NCI-H510A treated with DMSO at 0.1 percent for 48 hours (cell line): ENCODE measurements at places on chromosomes 16 and 17.
A peak's percentile ranks its signal among the peaks of the same experiment; 100 is the strongest.

GRCh38 chr17:36153895-36154610 is 22.4 kb downstream of the TBC1D3B start:
- DNase-seq, result no peak

DNA sequence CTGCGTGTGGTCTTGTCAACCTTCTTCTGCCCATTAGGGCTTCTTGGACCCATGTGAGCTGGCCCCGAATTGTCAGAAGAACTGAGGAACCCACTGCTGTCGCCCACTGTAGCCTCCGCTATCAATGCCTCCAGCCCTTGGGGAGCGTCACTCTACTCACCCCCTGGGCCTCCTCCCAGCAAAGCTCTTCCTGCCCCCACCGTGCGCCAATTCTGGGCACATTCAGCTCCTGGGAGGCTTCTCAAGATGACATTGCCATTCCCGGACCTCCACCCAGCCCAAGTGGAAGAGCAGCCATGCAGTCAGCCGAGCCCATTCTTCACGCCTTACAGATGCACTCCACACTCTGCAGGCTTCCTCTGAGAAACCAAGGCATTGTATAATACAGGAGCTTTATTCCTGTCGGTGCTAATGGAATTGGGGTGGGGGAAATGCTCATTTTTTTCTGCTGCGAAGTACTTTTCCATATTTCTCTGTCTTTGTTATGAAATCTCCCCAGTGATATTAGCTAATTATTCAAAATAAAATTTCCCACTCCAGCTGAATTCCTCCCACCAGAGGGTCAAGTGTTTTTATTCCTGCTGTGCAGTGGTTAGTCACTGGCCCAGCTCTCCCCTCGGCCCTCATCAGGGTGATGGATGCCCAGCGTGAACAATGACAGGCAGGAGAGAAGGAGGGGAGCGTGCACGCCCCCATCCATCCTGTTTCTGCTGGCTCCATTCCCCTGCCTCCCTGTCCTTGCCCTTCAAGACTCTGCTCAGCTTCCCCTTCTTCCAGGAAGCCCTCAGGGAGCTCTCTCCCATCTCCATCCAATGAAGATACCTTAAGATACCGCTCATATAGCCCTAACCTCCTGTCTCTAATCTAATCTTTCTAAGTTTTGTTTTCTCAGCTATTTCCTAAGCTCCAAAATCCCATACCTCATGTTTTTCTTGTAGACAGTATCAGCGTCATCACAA is 87.7 kb downstream of the C16orf95 start:
- DNase-seq, result no peak

GRCh38 chr17:17024778-17025300 is 17.4 kb upstream of the MPRIP start:
- no peak for DNase-seq

DNA sequence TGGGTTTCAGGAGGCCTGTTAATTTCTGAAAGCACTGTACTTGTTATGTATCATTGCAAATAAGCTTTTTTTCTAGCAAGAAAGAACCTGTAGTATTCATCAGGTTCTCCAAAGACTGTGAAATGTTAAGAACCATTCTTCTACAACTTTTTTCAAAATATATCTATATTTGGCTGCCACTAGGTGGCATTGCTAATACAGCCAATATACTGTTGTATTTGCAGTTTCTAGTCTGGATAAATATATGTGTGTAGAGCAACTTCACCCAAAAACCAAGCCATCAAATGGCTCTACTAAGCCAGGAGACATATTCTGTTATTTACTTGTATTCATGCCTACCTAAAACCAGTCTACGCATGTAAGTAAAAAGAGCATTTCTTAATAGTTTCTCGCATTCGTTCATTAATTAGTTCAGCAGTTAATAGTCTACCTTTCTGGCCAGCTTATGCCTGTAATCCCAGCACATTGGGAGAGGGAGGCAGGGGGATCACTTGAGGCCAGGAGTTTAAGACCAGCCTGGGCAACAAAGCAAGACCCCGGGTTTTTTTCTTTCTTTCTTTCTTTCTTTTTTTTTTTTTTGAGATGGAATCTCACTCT is 39.5 kb downstream of the VMP1 start:
- peak; percentile 82 for DNase-seq

DNA sequence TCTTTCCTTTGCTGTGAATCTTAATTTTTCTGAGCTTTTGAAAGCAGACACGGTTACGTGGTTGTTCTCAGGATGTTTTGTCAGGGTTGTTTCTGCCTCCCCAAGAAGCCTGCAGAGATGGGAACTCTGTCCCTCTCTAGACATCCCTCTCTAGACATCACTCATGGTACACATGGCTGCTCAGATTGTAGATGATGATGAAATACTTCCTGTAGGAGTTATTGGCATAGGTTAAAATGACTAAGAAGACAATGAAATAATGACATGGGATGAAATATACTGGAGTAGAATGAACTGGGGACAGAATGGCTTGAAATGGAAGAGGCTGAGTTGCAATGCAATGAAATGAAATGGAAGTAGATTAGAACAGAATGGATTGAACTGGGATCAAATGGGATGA is 253.4 kb downstream of the SHISA9 start:
- no peak for DNase-seq

GRCh38 chr17:40598619-40599467 is 33.6 kb upstream of the CCR7 start:
- DNase-seq, result no peak

DNA sequence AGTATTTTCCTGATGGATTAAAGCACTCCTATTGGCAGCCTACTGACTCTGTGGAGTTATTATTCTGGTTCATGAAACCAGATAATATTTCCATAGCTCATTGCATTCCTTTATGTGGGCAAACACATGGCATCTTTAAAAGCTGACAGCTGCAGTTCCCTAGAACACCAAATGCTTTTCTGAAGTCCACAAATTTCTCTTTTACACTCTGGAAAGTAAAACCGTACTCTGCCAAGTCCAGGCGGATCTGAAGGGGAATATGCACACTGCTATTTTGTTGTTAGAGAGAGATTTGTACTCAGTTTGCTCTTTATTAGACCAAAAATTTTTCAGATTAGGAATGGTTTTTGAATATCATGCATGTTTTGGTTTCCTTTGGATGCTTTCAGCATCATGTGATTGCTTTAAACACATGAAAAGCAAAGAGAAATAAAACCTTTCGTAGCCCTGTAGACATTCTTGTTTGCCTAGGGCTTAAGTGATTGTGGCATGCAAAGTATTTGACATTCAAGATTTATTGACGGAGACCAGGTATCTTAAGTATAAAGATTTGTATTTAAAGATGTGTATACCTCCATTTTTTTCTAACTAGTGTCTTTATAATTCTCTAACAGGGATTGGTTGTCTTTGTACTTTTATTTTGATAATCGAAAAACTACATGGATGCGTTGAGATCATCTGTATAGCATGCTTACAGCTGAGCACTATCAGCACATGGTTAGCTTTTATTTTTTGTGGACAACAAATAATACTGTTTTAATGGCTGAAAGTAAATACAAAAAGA is 19.5 kb downstream of the SEC14L1 start:
- DNase-seq, result peak; percentile 23

- DNase-seq, result no peak
These were observed 34.1 kb downstream of the TK2 start for GRCh38 chr16:66515596-66516508.

- peak; percentile 23 for DNase-seq
These were observed 26.6 kb upstream of the SRCIN1 start for GRCh38 chr17:38632334-38632733.

- peak; percentile 56 for DNase-seq
These were observed 28.6 kb upstream of the METRNL start for GRCh38 chr17:83050651-83051395.

- DNase-seq, result peak; percentile 68
These were observed 83.7 kb upstream of the ZNF750 start for GRCh38 chr17:82923366-82924113.

DNA sequence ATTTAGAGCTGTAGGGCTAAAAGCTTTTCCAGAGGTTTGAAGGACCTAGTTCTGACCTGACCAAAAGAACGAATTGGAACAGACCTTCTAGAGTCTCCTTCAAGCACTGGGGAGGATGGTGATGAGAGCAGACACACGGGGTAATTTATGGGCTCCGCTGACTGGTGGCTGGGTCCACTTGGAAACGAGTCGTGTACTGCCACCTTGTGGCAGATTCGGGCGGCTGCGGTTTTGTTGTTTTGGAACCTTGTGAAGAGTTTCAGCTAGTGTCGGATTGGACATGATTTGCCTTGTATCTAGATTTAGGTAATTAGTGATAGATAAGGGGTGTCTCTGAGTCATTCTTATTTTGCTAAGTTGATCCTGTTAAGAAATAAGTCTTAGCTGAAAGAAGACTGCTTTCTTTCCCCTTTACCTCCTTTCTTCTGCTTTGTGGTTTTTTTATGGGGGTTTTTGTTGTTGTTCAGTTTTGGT is 98.9 kb downstream of the AATF start:
- peak; percentile 91 for DNase-seq

DNA sequence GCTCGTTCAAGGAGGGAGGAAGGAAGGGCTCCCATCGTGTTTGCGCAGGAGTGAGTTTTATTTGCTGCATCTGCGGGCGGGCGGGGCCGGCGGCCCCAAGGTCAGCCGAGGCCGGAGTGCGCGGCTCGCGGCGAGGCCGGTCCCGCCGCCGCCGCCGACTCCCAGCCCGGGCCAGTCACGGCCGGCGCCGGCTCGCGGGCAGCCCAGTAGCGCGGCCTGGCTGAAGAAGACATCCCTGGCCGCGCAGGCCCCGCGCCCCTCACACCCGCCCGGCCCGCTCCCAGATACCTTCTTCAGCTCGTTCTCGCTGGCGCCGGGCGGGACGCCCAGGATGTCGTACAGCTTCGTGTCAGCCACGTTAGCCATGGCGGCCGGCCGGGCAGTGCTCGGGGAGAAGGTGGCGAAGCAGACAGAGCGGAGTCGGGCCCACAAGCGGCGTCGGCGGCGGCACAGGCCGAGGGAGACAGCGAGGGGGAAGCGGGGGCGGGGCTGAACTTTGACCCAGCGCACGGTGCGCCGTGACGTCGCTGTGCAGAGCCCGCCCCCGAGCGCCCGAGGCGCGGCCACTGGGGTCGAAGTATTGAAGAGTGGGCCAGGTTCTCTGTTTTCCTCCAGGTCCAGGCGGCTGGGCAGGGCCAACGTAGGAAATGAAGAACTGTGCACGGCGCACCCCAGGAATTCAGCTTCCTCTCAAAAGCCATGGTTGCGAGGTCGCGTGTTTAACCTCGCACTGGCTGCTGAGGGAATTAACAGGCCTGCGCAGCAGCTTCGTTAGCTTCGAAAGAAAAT is at the start of gene DNAJA2:
TSS of gene DNAJA2 (minus strand) at position 468 of the 789 bp plus-strand sequence. CDS start at position 366, 102 bp downstream.
- DNase-seq, result peak; percentile 90

- no peak for DNase-seq
These were observed 186.3 kb upstream of the NLRP1 start for GRCh38 chr17:5770441-5771270.

- DNase-seq, result peak; percentile 91
These were observed 8.9 kb upstream of the TIMP2 start for GRCh38 chr17:78933959-78934568.

DNA sequence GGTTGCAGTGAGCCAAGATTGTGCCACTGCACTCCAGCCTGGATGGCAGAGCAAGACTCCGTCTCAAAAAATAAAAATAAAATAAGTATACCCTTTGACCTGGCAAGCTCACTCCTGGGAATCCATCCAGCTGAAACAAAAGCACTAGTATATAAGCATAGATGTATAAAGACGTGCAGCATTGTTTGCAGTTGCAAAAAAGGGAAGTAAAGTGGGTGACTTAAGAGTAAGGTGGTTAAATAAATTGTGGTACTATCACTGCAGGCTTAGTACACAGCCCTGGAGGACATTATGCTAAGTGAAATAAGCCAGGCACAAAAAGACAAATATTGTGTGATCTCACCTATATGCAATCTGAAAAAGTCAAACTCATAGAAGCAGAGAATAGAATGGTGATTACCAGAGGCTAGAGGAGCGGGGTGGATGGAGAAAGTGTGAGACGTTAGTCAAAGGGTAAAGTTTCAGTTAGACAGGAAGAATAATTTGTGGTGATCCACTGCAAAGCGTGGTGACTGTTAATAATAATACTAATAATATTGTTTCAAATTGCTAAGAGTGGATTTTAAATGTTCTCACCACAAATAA is 113.0 kb downstream of the MYO1D start:
- no peak for DNase-seq

DNA sequence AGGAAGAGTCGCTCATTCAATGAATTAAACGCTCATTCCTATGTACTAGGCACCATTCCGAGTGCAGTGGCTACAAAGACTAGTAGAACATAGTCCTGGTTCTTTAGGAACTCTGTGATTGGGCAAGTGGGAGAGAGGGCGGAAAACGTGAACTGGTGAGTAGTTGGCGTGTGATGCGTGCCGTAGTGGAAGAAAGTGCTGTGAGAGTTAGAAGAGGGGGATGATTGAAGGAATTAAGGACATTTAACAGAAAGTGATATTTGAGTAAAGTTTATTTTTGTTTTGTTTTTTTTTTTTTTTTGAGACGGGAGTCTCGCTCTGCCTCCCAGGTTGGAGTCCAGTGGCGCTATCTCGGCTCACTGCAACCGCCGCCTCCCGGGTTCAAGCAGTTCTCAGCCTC is 7.9 kb upstream of the SLFN14 start:
- DNase-seq, result no peak

- peak; percentile 99 for DNase-seq
These were observed at the start of gene ITPRIPL2 for GRCh38 chr16:19113577-19114358. Gene ITPRIPL2 (plus strand): TSS chr16:19113964. CDS start chr16:19114462, 498 bp downstream.

GRCh38 chr17:78130437-78131101 is at the start of gene TMC8:
Gene TMC8 (plus strand): TSS chr17:78130771. CDS start chr17:78131589, 818 bp downstream.
- peak; percentile 31 for DNase-seq

DNA sequence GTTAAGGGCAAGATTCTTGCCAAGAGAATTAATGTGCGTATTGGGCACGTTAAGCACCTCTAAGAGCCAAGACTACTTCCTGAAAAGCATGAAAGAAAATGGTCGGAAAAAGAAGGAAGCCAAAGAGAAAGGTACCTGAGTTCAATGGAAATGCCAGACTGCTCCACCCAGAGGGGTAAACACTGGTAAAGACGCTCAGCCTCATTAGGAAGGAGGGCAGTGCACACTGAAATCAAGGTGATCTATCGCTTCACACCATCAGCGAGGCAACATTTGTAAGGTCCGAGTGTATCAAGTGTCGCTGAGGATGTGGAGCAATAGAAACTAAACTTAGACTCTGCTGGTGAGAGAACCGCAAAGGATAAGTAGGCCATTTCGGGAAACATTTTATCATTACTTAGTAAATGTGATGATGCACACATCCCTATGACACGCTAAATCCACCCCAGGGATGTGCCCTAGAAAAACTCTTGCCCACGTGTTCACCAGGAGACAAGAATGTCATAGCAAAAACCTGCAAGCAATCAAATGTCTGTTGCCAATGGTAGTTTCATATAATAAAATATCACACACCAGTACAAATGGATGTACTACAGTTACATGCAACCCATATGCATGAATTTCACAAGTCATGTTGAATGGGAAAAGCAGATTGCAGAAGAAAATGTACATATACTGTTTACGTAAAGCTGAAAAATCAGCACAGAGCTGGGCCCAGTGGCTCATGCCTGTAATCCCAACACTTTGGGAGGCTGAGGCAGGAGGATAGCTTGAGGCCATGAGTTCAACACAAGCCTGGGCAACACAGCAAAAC is 23.6 kb downstream of the CNTROB start:
- no peak for DNase-seq
